ENCODE measurements at places on chromosomes 16 and 17. TPM values are rescaled to one million over a fixed set of nuclear protein-coding genes. Genes with fewer than 3 reads are reported as not detected.

KRTAP4-6 gene
- total RNA-seq, result not detected

BAIAP3 gene
- 0.18 TPM for total RNA-seq

CNTNAP4 gene
- total RNA-seq, result not detected

ACD gene
- total RNA-seq, result 59.1 TPM

VWA3A gene
- 0.10 TPM for total RNA-seq

All from activated T-helper 1 cell treated with anti-CD3 and anti-CD28 coated beads, Interleukin-12 subunit alpha, Interleukin-12 subunit beta, Interleukin-2, Interleukin-4 antibody, amounts not matched to agents 30 ng/mL and 10 ng/mL and 1 ng/mL, durations not matched to agents 14 hours and 24 hours and 36 hours (primary cell).